ENCODE measurements at places on chromosomes 12 and 14. TPM values are rescaled to one million over a fixed set of nuclear protein-coding genes. Genes with fewer than 3 reads are reported as not detected.

Gene ABHD4
- 22.0 TPM for total RNA-seq

Gene GARIN6
- not detected for total RNA-seq

Gene MLH3
- 20.2 TPM for total RNA-seq

DNA sequence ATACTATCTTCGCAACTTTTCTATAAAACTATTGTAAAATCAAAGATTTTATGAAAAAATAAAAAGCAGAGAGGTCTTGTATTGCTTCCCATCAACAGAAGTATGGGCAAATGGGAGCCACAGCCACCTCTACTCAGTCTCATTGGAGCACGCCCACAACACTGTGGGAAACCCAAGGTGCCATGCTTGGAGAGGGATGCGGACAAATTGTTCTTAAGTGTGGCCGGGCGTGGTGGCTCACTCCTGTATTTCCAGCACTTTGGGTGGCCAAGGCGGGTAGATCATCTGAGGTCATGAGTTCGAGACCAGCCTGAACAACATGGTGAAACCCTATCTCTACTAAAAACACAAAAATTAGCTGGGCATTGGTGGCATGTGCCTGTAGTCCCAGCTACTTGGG lies 498.2 kb upstream of the SOX5 start:
- DNase-seq, result no peak

DNA sequence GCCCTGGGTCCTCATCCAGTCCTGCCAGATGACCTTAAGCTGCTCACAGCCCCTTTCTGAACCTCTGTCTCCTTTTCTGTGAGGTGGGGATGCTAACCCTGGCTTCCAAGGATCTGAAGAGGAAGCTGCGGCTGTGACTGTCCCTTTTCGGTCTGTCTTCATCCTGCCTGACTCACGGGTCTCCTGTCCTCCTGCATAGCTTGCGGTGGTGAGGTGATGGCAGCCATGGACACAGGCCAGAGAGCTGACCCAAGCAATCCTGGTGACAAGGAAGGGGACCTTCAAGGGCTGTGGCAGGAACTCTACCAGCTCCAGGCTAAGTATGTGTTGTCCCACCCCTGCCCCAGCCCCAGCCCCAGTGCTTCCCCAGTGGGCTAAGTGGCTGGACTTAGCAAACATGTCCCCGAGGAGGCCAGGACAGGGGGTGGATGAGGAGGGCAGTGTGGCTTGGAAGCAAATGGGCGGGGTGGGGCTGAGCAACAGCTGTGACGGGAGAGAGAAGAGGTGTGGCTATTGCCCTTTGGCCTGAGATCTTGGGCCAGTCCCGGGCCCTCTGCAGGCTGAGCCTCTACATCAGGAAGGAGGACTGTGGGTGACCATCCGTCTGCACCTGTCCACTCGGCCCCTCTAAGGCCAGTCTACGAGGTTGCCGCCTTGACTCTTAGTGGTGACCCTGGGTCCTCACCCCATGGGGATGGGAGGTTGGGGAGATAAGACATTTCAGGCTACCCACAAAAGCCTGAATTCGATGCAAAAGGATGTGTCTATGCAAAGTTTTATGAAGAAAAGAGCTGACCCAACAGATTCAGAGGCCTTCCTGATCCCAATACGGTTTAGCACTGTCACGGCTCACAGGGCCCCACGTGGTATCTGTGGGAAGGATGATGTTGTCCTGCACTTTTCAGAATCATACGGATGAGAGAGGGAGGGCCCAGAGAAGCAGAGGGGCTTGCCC lies 1.1 kb downstream of the CCDC197 start:
- DNase-seq, result peak; percentile 42
